ENCODE measurements at places on chromosomes 1 and 21. TPM values are rescaled to one million over a fixed set of nuclear protein-coding genes. Genes with fewer than 3 reads are reported as not detected.

GMEB1 gene
- 8.4 TPM for total RNA-seq

COL18A1 gene
- 154 TPM for total RNA-seq

OR2AK2 gene
- total RNA-seq: not detected

C1orf87 gene
- not detected for total RNA-seq

NECTIN4 gene
- total RNA-seq: 0.13 TPM

CENPL gene
- 12.5 TPM for total RNA-seq

RCAN3 gene
- 4.2 TPM for total RNA-seq

FLVCR1 gene
- 5.7 TPM for total RNA-seq

SYTL1 gene
- total RNA-seq: 0.07 TPM

E2F2 gene
- total RNA-seq: 0.39 TPM

TXNIP gene
- total RNA-seq: 356 TPM

IFNLR1 gene
- not detected for total RNA-seq

C1orf226 gene
- total RNA-seq: 0.07 TPM

CHRM3 gene
- 0.03 TPM for total RNA-seq

WNT4 gene
- total RNA-seq: not detected

RHD gene
- not detected for total RNA-seq

TAS1R1 gene
- 0.20 TPM for total RNA-seq

PDC gene
- total RNA-seq: not detected

SLC25A34 gene
- 0.73 TPM for total RNA-seq

KLHL12 gene
- total RNA-seq: 36.0 TPM

OLFML3 gene
- total RNA-seq: 24.8 TPM

RRAGC gene
- 34.7 TPM for total RNA-seq

FCRL5 gene
- not detected for total RNA-seq

FALEC gene
- 0.33 TPM for total RNA-seq

NR5A2 gene
- total RNA-seq: under 0.01 TPM

ADGRL4 gene
- 34.7 TPM for total RNA-seq

DENND2C gene
- total RNA-seq: 3.0 TPM

ASTN1 gene
- 0.03 TPM for total RNA-seq

SNX7 gene
- total RNA-seq: 29.2 TPM

FRRS1 gene
- total RNA-seq: 10.0 TPM

NPHS2 gene
- total RNA-seq: not detected

RASAL2 gene
- total RNA-seq: 27.2 TPM

OR2L13 gene
- not detected for total RNA-seq

CALML6 gene
- total RNA-seq: 0.46 TPM

LCE2A gene
- not detected for total RNA-seq

CD5L gene
- total RNA-seq: not detected

MYBPH gene
- not detected for total RNA-seq

CNTN2 gene
- not detected for total RNA-seq

CHODL gene
- total RNA-seq: 0.07 TPM

ASPM gene
- 4.3 TPM for total RNA-seq

HTR1D gene
- not detected for total RNA-seq

CR2 gene
- not detected for total RNA-seq

S100A1 gene
- total RNA-seq: 0.13 TPM

All from smooth muscle cell of the pulmonary artery (primary cell).